ENCODE measurements at places on chromosomes 6 and 20.

DNA sequence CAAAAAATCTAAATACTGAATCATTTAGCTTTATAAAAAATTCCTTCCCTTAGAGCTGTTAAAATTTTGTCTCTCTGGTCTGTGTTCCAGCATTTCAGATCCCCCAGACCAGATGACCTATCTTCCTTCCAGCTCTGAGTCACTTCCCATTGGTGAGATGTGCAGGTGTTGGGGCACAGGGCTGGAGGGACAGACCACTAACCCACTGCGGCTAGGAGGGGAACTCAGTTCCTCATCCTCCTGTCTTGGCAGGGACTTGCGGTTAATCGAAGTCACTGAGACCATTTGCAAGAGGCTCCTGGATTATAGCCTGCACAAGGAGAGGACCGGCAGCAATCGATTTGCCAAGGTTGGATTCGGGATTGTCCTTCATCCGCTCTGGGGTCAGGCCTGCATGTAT lies 6.0 kb downstream of the CNPY3 start:
- DNase-seq, result no peak

- DNase-seq, result no peak
Observed at GRCh38 chr6:47595785-47596184, 102.6 kb upstream of the ADGRF4 start.

- DNase-seq, result peak; percentile 92
Observed at GRCh38 chr6:119541132-119541905, 191.8 kb upstream of the MAN1A1 start.

GRCh38 chr6:40577672-40578071 lies 9.5 kb downstream of the LRFN2 start:
- no peak for DNase-seq

- peak; percentile 74 for DNase-seq
Observed at GRCh38 chr20:58389324-58389967, 417 bp downstream of the VAPB start.

DNA sequence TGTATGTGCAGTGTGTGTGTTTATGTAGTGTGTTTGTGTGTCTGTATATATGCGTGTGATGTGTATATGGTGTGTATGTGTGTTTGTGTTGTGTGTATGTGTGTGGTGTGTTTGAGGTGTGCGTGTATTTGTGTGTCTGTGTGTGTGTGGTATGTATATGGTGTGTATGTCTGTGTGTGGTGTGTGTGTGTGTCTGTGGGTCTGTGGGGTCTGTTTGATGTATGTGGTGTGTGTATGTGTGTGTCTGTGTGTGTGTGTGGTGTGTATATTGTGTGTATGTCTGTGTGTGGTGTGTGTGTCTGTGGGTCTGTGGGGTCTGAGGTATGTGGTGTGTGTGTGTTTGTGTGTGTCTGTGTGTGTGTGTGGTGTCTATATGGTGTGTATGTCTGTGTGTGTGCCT lies 10.8 kb upstream of the MYT1 start:
- no peak for DNase-seq

DNA sequence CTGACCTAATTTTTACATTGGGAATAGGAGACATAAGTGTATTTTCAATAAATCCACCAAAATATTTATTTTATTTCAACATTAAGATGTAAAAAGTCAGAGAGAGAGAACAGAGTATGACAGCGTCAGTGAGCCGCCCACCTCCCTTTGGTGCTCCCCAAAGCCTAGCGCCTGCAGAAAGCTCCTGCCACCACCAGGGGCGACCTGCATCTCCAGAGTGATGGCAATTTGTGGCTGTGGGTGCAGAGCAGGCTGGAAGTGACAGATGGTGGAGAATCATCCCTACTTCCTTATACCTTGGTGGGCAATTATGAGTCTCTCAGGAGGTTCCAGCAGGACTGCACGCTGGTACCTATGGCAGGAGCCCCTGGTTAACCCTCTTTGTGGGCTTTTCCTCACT lies 87.3 kb downstream of the PTPRT start:
- DNase-seq, result no peak

- DNase-seq, result no peak
Observed at GRCh38 chr6:43499028-43499815, 10.9 kb downstream of the LRRC73 start.

GRCh38 chr6:232982-233640 lies 59.2 kb upstream of the DUSP22 start:
- no peak for DNase-seq

DNA sequence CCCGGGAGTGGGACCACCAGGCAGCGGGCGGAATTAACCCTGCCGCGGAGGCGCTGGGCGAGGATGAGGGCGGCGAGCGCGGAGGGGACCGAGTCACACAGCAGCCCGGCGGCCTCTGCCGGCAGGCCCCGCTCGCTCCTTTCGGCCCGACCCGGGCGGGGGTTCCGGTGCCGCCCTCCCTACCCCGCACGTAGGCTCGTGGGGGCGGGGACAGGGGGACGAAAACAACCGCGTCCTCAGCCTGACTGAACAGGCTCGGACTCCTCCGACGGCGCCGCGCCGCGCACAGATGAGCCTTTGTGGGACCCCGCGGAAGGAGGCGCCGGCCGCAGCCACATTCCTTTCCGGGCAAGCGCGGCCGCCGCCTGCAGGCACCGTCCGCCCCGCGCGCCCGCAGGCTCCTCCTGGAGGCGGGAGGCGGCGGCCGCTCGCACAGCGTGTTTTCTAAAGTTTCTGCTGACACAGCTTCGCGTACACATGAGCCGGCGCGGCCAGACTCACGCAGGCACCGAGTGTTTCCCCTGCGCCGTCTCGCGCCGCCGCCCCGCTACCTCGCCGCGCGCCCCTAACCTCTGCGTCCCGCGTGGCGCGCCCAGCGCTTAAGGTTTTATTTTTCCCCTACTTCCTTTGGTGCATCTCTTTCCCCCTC lies 244.3 kb downstream of the ARID1B start:
- DNase-seq, result peak; percentile 95

DNA sequence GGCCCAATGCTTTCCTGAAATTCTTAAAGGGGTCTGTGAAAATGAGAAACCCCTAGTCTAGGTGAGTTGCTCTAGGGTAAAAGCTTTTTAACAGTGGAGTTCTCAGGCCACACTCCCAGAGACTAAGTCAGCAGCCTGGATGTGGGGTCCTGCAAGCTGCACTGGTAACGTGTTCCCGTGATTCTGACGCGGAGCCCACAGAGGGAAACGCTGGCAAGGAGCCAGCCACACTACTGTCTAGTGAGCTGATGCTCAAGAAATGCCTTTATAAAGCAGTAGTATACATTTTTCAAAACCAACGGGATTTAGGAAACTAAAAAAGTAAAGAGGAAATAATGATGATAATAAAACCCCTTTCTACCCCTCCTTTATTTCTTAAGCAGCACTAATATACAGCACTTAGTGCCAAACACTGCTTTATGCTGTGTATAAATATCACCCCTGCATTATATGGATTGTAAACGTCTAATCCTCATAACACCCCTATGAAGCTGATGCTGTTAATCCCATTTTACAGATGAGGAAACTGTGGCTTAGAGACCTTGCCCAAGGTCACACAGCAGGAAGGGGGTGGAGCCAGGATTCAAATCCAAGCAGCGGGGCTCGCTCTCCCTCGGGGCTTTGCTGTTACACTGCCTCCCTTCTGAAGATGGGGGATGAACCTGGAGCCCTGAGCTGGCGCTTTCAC lies 25.0 kb downstream of the KCNK15 start:
- DNase-seq, result no peak

GRCh38 chr20:59948828-59949720 lies 8.9 kb downstream of the FAM217B start:
- DNase-seq, result peak; percentile 77

DNA sequence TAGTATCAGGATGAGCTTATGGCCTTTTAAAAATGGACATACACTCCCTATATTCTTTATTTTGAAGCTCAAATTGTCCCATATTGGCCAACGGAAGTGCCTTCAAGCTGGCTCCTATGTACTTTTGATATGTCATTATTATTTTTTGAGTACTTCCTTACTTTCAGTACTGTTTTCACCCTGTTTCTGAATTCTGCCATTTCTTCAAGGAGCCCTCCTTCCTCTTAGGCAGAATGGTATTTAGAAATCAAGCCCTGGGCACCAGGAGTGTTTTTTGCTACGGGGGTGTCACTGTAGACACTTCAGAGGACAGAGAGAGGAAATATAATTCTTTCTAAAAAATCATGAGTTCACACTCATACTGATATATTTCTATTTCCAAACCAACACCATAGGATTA lies 5.5 kb upstream of the MYLK4 start:
- no peak for DNase-seq

DNA sequence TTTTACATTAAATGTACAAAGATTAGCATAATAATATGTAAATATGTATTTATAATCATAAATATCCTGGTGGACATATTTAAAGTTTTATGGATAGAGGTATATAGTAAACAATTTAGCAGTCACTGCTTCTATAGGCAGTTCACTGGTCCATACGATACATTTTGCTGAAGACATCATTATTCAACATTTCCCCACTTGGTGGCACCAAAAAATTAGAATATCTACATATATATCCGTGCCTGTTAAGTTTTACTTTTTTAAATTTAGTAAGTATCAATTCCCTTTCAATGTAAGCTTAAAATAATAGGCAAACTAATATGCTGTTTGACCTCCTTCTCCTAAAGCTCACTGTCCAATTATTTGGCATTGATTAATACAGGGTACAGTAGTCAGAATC lies 64.2 kb downstream of the LMBRD1 start:
- DNase-seq, result peak; percentile 7

- no peak for DNase-seq
Observed at GRCh38 chr20:47228654-47229053, 127.8 kb downstream of the ZMYND8 start.

- no peak for DNase-seq
Observed at GRCh38 chr20:62051144-62051543, 14.5 kb downstream of the TAF4 start.

GRCh38 chr6:40671001-40671693 lies 84.0 kb upstream of the LRFN2 start:
- DNase-seq, result no peak

- DNase-seq, result no peak
Observed at GRCh38 chr20:48847498-48848205, 19.9 kb upstream of the PREX1 start.

DNA sequence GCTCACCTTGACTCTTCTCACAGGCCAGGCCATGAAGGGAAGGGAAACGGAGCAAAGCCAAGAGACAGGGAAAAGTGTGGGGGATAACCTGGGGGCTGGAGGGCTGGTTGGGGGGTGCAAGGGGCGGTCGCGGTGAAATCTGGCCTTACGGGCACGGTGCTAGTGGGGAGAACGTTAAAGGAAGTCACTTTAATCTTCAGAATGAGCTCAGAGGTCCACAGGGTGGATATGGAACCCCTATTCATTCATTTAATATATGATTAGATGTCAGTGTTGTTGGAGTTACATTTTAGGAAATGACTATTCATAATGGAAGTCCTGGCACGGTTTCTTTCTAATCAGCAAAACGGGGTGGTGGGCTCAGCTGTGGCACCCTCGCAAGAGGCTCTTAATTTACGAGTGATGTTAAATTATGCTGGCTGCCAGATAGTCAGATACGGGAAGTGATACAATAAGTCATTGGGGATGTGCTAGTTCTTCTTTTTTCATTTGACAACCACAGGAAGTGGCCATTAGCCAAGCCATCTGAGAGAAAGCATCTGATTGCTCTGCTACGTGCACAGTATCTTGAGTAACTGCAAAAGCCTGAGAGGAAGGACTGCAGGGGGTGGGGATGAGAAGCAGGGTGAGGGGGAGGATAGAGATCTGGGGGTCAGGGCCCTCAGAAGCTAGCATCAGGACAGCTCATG lies 253.0 kb downstream of the QKI start:
- no peak for DNase-seq

GRCh38 chr20:25336561-25337422 lies 53.8 kb downstream of the ABHD12 start:
- DNase-seq, result peak; percentile 55

DNA sequence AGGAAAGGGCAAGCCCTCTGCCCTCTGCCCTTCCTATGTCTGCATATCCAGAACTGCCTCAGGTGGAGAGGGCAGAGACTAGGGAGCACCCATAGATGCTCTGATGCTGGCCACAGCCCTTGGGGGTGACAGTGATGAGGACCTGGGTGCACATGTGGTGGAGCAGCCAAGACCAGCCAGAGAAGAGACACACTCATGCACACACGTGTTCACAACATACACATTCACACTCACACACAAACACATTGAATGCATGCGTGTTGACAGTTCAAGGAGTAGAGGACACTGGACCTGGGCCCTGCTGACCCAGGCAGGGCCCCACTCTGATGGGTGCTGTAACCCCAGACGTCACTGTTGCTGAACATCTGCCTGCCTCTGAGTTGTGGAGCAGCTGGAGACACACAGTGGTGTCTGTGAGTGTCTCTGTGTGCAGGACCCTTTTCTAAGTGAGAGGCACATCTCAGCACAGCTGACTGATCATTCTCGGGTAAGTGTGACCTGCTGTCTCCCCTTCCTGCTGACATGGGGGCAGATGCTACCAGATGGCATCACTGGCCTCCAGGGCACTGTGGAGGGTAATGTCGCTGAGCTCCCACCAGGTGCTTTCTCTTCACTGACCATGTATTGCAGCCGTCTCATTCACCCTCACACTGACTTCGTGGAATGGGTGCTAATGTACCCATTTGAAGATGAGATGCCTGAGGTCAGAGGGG lies 30.1 kb upstream of the MAS1L start:
- DNase-seq, result no peak

DNA sequence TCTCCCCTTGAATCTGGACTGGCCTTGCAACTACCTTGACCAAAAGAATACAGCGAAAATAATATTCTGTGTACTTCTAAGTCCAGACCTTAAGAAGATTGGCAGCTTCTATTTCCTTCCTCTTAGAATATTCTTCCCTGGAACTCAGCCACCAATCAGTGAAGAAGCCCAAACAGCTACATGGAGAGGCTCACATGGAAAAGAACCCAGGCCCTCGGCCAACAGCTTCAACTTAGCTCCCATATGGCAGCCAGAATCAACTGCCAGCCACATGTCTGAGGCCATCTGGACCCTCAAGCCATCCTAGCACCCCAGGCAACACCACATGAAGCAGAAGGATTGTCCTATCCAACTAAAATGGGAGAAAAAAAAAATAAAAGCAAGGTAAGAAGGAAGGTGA lies 178.8 kb downstream of the IBTK start:
- no peak for DNase-seq

DNA sequence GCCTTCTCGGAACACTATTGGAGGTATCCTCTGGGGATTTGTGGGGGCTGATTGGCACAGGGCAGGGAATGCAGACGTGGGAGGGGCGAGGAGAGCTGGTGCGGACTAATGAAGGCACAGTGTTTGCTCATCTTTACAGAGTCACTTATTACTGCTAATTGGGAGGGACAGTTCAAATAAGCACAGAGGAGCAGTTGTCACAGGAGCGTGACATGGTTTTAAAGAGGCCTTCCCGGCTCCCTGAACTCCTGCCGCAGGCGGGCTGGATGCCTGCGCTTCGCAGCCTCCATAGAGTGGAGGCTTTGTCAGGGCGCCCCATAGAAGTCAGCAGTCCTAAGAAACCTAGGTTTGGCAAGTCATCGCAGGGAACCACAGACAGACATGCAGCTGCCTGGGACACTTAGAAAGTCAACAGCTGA lies 149.6 kb downstream of the LINC00237 start:
- no peak for DNase-seq

Measured in astrocyte of the hippocampus (primary cell).